ENCODE measurements at places on chromosomes 12 and 14.

DNA sequence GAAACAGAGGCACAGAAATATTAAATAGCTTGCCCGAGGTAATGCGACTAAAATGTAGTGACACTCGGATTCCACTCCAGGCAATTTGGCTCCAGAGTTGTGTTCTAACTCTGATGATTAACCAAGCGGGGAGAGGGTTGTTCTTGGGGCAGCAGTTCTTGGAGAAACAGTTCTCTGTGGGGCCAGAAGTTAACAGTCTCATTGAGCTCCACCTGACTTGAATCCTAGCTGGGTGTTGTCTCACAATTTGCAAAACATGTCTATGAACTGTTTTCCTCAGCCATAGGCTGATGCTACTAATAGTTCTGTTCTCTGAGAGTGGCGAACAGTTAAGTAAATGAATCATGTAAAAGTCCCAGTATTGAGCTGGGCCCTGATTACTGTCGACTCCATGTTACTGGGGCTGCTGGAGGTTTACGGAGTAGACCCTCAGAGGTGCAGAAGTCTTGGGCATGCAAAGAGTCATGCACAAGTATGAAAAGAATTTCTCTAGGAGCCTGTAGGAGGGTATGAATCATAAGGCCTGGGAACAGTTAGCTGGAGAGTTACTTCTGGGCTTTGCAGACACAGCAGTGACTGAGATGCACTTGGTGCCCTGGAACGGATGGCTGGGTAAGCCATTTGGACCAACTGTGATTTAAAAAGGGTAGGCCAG lies 15.4 kb upstream of the NIN start:
- no peak for DNase-seq

- DNase-seq: peak; percentile 30
These were observed 4.3 kb downstream of the IRF2BPL start for GRCh38 chr14:77024171-77024691.

- peak; percentile 58 for DNase-seq
These were observed 604 bp downstream of the HCFC2 start for GRCh38 chr12:104064842-104065427.

DNA sequence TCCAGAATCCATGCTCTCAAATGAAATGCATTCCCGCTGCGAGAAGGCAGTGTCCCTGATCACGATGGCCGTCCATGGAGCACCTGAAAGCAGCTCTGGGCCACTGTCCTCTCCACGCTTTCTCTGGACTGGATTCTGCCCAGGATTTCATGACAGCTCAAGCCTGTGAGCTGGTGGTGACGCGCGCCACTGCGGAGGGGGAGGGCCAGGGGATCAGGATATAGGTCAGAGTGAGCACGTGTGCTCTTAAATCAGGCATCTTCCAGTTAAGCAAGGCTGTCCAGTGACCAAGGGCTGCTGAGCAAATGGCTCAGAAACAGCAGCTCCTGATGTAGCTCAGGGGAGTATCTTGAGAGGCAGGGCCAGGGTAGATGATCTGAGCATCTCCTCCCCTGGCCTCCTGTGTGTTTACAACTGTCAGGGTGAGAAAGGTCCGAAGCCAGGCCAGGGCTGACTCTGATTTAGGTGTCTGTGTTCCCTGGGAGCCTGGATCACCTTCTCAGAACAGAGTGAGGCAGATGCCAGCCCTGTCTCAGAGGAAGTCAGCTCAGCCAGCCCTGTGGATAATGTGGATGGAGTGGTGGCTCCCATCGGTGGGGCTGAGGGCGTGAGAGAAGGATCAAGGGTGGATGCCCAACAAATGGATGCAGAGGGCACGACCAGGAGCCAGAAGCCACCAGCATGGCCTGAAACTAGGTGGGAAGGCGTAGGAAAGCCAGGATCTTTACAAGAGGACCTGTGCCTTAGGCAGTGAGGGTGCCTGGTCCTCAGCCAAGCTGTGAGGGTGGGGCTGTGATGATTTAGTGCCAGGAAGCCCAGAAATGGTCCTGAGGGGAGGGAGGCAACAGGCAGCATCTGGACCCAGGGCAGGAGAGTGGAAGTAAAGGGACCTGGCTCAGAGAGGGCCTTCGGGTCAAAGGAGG lies 55.3 kb downstream of the ELK3 start:
- no peak for DNase-seq

GRCh38 chr14:51865953-51866747 lies 5.7 kb downstream of the GNG2 start:
- DNase-seq: peak; percentile 51

GRCh38 chr12:16435875-16436554 lies 88.6 kb downstream of the MGST1 start:
- DNase-seq: no peak

GRCh38 chr14:34043627-34044372 lies 92.9 kb upstream of the EGLN3 start:
- DNase-seq: no peak

GRCh38 chr14:103880348-103881267 lies 33.2 kb upstream of the PPP1R13B start:
- DNase-seq: no peak

DNA sequence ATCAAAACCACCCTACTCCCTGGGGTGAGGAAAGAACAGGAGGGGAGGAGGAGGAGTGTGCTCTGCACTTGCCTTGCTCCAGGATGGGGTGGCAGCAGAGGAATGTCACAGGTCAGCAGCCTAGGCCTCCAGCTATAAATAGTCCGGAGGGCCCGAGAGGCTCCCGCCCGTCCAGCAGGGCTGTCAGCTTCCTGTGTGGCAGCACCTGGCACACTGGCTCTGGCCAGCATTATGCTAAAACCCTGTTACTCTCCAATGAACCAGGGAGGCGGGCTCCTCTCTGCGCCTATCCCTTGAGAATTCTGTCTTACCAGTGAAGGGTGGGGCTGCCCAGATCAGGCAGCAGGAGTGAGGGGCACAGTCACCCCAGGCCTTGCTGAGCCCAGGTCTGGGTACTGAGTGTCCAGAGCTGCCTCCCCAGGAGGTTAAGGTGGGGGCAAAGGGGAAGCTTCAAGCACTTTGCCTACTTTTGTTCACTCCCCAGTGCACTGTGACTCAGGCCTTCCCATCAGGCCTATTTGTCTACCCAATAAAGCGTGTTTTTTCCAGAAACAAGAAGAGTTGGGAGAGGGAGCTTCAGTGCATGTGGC lies 1.2 kb upstream of the COX14 start:
- no peak for DNase-seq

GRCh38 chr12:25262389-25263074 lies 11.8 kb upstream of the KRAS start:
- DNase-seq: no peak

Data from erythroblast (primary cell).